ENCODE measurements at places on chromosomes 6 and 20. TPM values are rescaled to one million over a fixed set of nuclear protein-coding genes. Genes with fewer than 3 reads are reported as not detected.

The TREM1 gene
- total RNA-seq = not detected

The TMEM74B gene
- total RNA-seq = 3.1 TPM

The SNAI1 gene
- 18.7 TPM for total RNA-seq

The SPDEF gene
- total RNA-seq = 2.7 TPM

The EYA4 gene
- total RNA-seq = 10.3 TPM

The TULP1 gene
- not detected for total RNA-seq

The PGC gene
- total RNA-seq = not detected

The MICA gene
- 26.1 TPM for total RNA-seq

The ELOVL4 gene
- total RNA-seq = 1.6 TPM

The CGA gene
- 0.29 TPM for total RNA-seq

The ADIG gene
- total RNA-seq = not detected

The CD93 gene
- not detected for total RNA-seq

The PI3 gene
- total RNA-seq = 2.8 TPM

The PACSIN1 gene
- not detected for total RNA-seq

The PYGB gene
- 117 TPM for total RNA-seq

The PHACTR1 gene
- not detected for total RNA-seq

The TXLNB gene
- total RNA-seq = not detected

The OPN5 gene
- not detected for total RNA-seq

The MYL9 gene
- 19.9 TPM for total RNA-seq

The NKX2-2 gene
- total RNA-seq = not detected

The SLC16A10 gene
- total RNA-seq = 0.35 TPM

The TSHZ2 gene
- total RNA-seq = not detected

The WFDC10B gene
- not detected for total RNA-seq

The ZBTB46 gene
- 0.46 TPM for total RNA-seq

The SULF2 gene
- 20.7 TPM for total RNA-seq

The ZBP1 gene
- not detected for total RNA-seq

The SOBP gene
- 1.1 TPM for total RNA-seq

The CDKN1A gene
- total RNA-seq = 255 TPM

The OPRM1 gene
- total RNA-seq = not detected

The GFRAL gene
- not detected for total RNA-seq

The DUSP15 gene
- total RNA-seq = 0.95 TPM

The BANF2 gene
- total RNA-seq = not detected

The DAAM2 gene
- total RNA-seq = not detected

The DPPA5 gene
- total RNA-seq = not detected

The PRRT1 gene
- total RNA-seq = 0.74 TPM

The TTLL9 gene
- total RNA-seq = 0.14 TPM

The PPP1R16B gene
- 0.27 TPM for total RNA-seq

The CEP57L1 gene
- total RNA-seq = 10.4 TPM

The PTPRT gene
- not detected for total RNA-seq

The C20orf141 gene
- total RNA-seq = 0.36 TPM

The GINS1 gene
- 34.4 TPM for total RNA-seq

Measured in A549 treated with RU486 at 1 μM for 4 hours (cell line).